NCI-H1105 (cell line): ENCODE measurements at places on chromosomes 3 and 15.

- DNase-seq, result no peak
Observed at GRCh38 chr15:36791844-36792571, 212.6 kb downstream of the CDIN1 start.

DNA sequence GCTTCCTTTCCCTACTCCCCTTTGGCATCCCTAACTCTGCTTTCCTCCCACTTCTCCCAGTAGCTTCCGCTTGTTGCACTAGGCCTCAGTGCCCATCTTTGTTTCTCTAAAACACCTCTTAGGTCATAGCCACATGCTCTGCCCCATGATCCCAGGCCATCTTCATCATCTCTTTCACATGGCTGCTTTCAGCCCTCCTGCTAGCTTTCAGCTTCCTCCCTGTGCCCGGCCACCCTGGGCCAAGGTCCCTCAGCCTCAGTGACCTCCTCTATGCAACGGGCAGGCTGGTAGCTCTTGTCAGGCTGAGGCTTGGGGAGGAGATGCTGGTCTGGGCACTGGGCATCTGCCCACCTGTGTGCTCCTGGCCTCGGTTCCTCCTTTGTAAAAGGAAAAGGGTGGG, 2.3 kb downstream of the PLEKHO2 start:
- no peak for DNase-seq

DNA sequence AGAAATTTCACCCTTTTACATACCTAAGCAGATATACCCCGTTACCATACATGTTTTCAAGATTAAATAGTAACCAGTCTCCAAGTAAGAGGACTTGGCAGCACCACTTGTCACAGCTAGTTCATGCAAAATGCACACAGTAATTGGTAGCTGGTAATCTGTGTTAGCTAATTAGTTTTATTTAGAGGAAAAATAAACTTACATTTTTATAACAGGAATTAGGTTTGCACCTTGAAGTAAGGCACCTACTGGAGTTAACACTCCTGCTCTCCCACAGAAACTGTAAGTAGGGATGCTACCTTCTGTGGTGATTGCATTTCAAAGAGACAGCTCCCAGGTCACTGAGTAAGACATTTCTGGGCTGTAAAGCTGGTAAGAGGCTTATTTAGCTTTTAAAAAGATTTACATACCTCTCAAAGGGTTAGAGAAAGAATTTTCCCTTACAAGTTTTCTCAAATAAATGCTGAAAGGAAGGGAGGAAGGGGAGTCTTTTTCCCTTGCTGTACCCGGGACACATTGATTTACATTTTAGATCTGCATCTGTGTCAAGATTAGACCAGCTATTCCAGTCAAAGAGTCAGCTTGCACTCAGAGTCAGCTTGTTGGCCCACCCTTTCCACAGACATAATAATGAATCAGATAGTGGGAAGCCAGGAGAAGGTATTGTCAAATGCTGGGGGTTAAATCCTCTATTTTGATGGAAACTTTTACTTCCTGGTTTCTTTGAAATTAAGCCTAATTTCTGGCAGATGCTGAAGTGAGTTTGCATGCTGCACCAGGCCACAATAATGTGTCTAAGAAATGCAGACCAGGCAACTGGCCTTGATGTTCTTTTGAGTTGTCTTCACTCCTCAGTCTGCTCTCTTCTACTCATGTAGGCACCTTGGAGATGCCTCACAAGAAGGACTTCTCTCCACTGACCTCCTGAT, 77.6 kb upstream of the CHD2 start:
- no peak for DNase-seq

DNA sequence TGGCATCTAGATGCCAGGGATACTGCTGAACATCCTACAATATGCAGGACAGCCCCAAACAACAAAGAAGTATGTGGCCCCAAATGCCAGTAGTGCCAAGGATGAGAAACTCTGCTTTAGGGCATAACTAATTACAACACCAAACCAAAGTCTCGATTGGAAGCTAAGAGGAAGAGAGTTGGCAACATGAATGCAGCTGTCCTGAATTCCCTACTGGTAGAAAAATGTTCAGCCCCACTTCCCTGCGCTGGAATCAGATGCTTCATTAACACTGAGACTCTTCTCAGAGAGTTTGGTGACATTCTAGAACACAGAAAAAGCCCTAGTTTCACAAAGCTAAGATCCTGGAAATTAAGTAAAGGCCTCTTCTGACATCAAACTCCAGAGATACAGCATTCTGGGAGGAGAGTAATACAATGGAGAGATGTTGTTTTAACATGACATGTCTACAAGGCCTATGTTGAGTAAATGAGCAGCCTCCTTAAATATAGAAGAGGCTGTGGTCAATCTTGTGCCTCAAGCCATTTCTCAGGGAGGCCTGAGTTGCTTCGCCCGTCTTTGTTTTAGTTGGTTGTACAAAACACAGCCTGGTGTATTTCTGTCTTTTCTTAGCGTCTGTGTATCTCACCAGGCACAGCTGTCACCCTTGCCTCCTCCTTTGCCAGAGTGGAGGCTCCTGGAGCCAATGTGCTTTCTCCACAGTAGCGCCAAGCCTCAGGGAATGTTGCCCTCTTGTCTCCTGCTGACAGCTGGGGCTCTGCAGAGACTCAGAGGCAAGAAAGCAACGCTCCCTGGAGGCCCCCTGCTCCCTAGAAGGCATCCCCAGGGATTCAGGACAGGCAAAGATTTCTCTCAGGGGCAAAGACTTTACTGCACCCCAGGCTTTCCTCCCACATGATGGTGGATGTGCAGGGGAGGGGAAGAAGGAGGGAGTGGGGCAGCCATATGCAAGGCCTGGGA, 25.1 kb upstream of the CTNNB1 start:
- DNase-seq, result no peak

DNA sequence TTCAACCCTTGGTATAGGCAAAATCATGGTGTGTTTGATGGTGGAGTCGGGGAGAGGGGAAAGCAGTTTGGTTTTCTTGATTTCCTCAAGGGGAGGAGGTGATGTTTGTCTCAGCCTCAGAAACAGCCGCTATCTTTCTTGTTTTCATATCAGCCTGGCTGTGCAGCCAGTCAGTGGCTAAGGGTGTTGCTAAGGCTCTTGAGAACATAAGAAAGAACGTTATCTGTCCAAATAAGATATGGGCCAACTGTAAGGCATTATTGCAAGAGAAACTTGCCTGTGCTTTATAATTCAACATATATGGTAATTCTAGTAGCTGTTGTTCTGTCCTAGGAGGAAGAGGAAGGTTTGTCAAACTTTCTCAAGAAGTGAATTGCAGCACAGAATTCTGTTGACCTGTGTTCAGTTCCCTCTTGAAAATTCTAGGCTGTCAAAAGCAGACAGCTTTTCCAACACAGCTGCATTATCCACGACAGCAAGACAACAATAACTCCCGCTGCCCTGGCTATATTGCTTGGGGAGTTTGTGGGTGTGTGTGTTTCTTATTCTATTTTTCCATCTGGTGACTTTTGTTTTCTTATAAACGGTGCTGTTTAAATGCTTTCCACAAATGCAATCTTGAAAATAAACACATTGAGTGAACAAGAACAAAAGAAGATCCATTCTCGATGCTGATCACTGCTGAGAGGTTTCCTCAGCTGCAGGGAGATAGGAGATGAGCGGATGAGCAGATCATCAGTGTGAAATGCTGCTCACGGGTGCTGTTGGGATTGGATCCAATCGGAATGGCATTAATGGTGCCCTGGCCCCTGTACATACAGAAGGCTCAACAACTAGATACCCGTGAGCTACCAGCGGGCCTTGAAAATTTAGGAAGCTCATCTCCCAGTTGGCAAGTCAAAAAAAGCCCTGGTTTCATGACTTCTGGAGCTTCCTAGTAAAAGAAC, 90.8 kb upstream of the TNFAIP8L3 start:
- no peak for DNase-seq

- DNase-seq, result no peak
Observed at GRCh38 chr3:51938780-51939425, 2.8 kb downstream of the RRP9 start.

GRCh38 chr15:57384816-57385215, 8.5 kb downstream of the CGNL1 start:
- no peak for DNase-seq

DNA sequence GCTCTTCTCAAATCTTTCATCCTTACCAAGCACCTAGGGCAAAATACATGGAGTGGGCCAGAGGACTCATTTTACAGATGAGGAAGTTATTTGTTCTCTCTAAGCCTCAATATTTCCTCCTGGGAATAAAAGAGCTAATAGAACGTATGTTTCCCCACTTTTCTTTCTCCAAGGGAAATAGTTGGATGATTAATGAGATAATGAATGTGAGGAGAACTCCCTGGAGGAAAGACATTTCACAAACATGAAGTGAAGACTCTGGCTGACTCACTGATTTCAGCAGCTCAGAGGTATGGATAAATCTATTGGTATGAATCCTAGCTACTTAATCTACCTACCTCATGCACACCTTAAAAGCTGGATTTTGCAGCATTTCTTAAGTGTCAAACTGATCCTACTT, 98.4 kb downstream of the ECT2 start:
- DNase-seq, result no peak

DNA sequence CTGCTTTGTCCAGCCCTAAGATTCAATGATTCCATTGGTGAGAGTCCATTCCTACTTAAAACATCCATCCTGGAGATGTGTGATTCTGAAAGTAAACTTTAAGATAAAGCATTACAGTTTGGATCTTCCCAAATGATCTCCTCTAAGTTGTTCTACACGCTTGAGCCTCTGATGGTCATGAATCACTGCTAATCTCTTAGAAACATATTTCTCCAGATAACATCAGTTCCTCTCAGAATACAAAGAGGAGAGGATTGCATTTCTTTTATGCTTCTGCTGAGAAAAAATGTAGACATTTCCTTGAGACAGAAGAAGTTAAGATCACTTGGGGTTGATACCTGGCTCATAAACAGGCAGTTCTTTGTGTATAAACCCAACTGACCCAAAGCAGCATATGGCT, 281.2 kb upstream of the DPH6 start:
- no peak for DNase-seq

DNA sequence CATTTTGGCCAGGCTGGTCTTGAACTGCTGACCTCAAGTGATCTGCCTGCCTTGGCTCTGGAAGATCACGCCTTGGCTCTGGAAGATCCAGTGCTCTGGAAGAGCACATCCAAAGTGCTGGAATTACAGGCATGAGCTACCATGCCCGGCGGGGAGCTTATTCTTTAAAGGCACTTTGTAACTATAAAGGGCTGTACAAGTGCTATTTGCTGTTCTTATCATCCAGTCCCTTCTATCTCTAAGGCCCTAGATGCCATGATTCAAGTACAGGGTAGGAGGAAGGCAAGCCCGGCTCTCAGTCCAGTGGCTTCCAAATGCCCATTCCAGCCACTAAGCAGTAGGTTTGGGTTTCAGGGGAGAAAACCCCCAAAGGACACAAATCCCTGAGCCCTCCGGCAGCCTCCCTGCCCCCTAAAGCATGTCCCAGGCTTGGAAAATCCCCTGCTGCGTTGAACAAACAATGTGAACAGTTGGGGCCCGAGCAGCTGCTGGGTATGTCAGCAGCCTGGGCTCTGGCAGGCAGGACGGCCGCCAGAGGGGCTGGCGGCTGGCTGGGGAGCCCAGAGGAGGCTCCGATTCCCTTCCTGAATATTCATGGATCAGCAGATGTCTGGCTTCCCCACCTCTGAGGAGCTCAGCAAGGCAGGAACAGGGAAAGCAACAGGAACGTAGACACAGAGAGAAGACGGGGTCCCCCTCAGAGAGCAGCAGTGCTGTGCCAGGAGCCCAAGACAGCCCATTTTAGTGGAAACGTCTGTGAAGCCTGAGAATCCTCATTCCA, 7.7 kb downstream of the IGDCC4 start:
- peak; percentile 53 for DNase-seq

- DNase-seq, result no peak
Observed at GRCh38 chr3:46471371-46471914, 6.7 kb upstream of the LTF start.

DNA sequence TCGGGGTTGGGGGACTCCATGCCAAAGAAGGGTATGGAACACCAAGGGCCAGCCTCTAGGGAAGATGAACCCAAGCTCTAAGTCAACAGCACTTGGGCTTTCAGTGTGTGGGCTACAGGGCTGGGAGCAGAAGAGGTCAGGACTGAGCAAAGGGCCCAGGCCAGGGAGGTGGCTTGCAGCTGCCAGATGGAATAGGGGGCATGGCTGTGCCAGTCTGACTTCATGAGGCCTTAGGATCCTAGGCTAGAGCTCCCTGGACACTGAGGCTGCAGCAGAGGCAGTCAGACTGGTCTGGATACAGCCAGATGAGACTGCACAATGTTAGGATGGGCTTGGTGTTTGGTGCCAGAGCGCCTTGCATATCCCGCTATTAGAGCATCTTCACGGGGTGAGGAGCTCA, 3.8 kb downstream of the RASGRF1 start:
- no peak for DNase-seq

DNA sequence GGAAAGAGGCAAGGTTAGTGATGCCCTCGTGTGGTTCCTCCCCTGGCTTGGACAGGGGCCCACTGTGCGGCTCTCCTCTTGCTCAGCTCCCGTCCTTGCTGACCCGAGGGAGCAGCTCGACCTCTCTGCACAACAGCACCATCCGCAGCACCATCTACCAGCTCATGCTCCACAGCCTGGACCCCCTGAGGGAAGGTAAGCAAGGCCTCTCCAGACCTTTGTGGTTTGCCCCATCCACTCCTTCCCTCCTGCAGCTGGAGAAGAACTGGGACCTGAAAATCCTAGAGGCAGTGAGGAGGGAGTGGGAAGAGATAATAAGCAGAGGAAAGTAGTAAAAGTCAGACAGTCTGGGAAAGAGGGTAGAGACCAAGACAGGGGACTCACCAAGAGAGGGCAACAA, 17.8 kb downstream of the SLC24A1 start:
- DNase-seq, result no peak

- DNase-seq, result no peak
Observed at GRCh38 chr15:22227411-22228100, 147.2 kb downstream of the OR4M2 start.

- DNase-seq, result no peak
Observed at GRCh38 chr15:51348688-51349087, 7.2 kb downstream of the GLDN start.

- DNase-seq, result peak; percentile 51
Observed at GRCh38 chr3:71657831-71658530, 67.2 kb downstream of the EIF4E3 start.

DNA sequence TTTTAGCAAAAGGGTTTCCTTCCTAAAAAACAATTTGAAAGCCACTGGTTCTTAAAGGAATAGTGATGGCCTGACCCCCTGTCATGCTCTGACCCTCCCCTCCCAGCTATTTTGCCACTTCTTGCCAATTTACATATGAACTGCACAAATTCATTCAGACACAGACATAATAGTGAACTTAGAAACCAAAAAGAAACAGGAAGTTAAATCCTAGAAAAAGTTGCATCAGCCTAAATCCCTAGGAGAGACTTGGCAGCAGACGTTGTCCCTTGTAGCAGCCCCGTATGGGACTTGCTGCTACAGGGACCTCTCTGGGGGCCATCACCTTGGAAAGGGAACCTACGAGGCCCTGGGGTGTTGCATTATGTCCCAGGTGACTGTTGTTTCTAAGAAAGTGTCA, 14.3 kb upstream of the PDE8A start:
- DNase-seq, result no peak

- DNase-seq, result no peak
Observed at GRCh38 chr3:72175296-72175858, 390.4 kb upstream of the PROK2 start.

DNA sequence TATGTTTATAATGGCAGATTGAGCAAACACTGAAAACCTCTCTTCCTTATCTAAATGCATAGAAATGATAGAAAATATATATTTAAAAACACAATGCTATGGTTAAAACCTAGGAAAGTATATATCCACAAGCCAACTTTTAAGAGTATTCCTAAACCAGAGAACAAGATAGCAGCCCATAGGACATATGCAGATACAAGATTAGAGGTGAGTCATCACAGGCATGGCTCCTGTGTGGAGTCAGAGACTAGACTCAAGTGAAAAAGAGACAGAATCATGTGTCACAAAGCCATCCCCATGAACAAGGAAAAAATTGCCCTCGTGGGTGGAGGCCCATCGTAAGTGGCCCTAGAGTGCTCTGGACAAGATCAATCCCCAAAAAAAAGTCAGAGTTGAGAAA, 199.4 kb upstream of the PPP2R3A start:
- DNase-seq, result no peak
